ENCODE measurements at places on chromosomes 3 and 15.

GRCh38 chr3:122246199-122246598 lies 62.7 kb downstream of the CASR start:
- no peak for DNase-seq

- DNase-seq = no peak
Measured at GRCh38 chr3:170840291-170840859, 29.6 kb downstream of the RPL22L1 start.

DNA sequence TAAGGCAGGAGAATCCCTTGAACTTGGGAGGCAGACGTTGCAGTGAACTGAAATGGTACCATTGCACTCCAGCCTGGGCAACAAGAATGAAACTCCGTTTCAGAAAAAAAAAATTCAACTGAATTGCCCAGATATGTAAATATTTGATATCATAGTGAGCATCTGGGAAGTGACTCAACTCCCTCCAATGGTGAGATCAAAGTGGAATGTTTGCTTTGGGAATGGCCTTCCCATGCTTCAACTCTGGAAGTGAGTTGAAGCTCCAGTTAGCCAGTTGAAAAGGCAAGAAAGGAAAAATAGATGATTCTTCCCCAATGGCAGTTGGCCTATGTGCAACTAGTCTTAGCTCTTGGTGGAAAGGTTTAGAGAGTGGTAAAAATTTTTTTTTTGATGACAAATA lies 131.6 kb upstream of the CMC1 start:
- DNase-seq = no peak

DNA sequence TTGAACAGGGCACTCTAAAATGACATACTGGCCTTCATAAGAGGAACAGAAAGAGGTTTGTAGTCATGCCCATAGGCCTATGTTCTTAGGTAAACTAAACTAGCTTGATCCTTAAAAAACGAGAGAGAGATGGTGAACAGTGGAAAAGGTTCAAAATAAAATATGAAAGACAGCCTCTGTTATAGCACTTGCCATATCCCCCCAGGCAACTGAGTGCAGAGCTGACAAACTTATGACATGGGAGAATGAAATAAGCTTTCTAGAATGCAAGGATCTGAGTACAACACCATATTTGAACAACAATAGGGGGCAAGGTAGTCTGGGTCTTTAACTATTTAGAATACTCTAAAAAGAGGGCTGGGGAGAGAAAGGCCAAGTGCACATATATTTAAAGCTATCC lies 700.6 kb upstream of the CFAP20DC start:
- DNase-seq = no peak

- DNase-seq = no peak
Measured at GRCh38 chr3:75327453-75327852, 336.7 kb upstream of the FRG2C start.

DNA sequence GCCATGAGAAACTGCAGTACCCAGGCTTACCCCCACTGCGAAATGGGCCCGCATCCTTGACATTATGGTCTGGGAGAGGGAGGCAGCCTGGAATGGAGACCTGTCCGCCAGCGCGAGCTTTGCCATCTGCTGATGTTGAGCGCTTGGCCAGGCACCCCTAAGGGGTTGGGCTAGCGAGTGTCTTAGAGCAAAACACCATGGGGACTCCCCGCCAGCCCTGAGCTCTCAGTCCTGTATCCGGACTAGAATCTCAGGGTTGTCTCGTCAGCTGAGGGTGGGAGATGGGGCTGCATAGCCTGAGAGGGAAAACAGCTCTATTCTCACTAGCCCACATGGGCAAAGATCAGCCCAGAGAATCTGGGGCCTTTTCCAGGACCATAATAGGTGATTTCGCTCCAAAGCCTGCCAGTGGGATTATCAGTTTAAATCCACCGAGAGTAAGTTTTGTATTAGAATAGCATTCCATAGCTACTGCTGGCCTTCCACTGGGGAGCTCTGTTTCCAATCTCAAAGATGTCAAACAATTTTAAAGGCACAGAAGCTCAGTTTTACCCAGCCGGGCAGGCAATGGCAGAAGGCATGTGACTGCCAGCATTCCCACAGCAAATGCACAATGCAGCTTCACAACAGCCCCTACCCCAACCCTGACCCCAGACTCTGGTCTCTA lies 167.5 kb upstream of the TPM1 start:
- peak; percentile 69 for DNase-seq

DNA sequence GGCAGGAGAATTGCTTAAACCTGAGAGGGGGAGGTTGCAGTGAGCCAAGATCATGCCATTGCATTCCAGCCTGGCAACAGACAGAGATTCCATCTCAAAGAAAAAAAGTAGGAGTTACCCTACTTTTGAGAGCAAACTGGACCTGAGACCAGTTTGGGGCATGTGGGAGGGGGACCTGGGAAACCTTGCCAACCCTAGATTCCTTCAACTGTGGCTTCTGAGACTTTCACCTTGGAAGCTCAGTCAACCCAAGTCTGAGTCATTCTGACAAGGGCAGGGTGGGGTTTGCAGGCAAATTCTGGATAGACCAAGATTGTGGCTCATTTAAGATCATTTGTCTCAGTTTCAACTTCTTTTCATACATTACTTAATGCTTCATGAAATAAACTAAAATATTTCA lies 23.8 kb upstream of the SIAH2 start:
- DNase-seq = no peak

GRCh38 chr3:114299421-114299820 lies 5.6 kb downstream of the TIGIT start:
- DNase-seq = no peak

- no peak for DNase-seq
Measured at GRCh38 chr15:40028853-40029252, 10.1 kb downstream of the SRP14 start.

- no peak for DNase-seq
Measured at GRCh38 chr3:10470120-10471053, 35.0 kb downstream of the ATP2B2 start.

DNA sequence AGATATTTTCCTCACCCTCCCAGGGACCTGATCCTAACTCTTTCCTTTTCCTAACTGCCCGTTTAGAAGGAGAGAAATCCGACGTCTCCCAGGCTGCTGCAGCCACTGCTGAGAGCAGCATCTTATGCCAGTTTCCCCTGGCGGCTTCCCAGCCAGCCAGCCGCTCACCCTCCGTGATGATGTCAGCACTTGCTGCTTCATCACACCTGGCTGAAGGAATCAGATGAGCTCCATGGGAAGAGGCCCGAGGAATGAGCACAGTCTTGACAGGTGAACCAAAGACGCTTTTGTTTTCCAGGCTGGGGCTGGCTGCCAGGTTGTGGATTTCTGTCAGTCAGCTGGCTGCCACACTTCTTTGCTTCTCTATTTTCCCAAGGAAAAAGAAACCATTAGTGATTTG lies 445.1 kb upstream of the RBMS3 start:
- no peak for DNase-seq

GRCh38 chr3:184836090-184836822 lies 24.3 kb downstream of the VPS8 start:
- DNase-seq = no peak

DNA sequence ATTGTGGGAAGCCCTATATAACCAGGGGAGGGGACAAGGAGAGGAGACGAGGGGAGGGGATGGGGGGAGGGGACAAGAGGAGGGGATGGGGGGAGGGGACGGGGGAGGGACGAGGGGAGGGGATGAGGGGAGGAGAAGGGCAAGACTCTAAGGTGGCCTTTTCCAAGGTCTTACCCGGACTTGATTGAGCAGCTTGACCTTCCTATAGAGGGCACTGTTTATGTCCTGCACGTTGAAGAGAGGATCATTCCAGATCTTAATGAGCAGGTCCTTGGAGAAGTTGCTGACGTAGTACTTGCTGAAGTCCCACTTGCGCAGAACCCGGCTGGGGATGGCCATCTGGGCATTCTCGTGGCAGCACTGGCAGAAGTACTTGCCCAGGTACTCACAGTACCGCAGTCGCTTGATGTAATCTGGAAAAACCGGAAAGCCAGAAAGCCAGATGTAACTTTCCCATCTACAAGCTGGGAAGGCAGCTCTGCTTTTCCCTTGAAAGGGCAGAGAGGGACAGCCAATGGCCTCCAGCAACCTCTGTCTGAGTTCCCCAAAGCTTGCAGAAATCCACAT lies 55.7 kb downstream of the RUBCN start:
- DNase-seq = no peak

- DNase-seq = no peak
Measured at GRCh38 chr3:38125305-38126120, 11.4 kb downstream of the ACAA1 start.

DNA sequence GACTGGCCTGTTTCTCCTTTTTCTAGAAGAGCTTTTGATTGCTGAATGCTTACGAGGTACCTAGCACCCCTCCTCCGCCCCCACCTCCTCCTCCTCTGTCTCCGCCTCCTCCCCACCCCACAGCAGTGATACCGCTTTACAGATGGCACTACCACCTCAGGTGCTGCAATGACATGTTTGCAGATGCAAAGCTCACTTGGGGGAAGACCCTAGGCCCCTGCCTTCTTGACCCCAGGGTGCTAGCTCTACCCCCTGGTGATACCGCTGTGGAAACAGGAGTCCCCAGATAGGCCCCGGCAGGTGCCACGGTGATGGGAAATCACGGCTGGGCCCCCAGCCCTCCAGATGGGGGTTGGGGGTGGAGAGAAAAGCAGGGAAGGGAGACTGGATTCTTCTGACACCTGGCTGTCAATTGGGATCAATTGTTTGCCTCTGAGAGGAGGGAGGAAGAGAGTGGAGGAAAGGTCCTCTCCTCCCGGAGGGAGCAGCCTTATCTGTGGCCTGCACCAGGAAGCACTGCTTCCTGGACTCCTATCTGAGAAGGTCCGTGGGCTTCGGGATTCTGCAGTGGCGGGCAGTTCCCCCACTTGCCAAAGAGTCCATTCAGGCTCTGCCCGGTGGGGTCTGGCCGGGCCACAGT lies 37.6 kb downstream of the DNASE1L3 start:
- DNase-seq = no peak

GRCh38 chr3:126934031-126934531 lies 48.8 kb upstream of the PLXNA1 start:
- no peak for DNase-seq

- DNase-seq = no peak
Measured at GRCh38 chr3:63798949-63799348, 20.1 kb upstream of the C3orf49 start.

DNA sequence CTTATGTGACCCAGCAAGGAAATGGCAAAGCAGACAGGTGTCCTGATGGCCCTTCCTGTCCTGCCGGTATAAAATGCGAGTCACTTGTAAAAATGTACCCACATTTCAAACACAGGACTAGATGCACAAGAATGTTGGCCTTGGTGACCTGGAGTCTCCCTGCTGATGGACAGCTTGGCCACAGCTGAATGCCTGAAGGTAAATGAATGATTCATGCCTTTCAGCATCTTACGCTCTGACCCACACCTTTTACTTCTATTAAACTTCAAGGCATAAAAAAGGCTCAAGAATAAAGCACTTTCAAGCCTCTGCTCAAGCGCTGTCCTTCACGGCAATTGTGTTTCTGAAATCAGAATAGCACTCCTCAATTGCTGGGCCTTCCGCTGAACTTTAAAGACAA lies 228.0 kb upstream of the SLCO3A1 start:
- DNase-seq = no peak

DNA sequence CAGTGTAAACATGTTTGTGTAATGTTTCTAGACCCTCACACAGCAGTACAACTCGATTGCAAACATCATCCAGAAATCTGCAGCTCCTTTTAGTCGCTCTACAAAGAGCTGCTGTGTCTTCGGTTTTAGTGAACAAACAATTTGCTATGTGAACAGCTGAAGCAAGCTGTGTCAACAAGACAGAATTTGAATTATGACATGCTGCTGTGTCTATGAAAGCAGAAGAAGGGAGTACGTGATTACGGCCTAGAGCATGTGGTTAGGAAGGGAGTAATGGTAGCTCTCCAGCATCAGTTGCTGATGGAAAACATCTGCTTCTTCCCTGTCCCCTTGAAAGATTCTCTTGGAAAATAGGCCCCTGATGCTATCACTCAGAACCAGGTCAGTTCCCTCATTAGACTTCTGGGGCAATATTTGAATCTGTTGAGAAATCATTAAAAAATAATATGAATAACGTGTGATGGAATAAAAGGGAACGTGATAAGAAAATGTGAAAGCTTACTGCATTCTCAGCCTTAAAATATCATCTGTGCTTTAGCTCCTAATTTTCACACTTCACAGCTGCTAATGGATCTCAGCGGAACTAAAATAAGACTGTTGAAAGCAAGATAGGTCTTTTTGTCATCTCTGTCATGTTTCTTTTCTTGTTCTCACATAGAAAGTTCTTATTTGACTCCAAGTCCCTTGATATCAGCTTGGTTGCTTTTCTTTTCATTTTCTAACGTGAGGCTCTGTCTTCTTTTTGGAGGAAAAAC lies 891.5 kb downstream of the ROBO2 start:
- no peak for DNase-seq

GRCh38 chr3:121895736-121896135 lies 1.5 kb downstream of the SLC15A2 start:
- no peak for DNase-seq

- peak; percentile 76 for DNase-seq
Measured at GRCh38 chr3:50503504-50504342, at the start of gene CACNA2D2. TSS of gene CACNA2D2 (minus strand) at chr3:50503634. CDS start at chr3:50503423, 211 bp downstream.

GRCh38 chr15:82137261-82137660 lies 91.4 kb upstream of the MEX3B start:
- no peak for DNase-seq

DNA sequence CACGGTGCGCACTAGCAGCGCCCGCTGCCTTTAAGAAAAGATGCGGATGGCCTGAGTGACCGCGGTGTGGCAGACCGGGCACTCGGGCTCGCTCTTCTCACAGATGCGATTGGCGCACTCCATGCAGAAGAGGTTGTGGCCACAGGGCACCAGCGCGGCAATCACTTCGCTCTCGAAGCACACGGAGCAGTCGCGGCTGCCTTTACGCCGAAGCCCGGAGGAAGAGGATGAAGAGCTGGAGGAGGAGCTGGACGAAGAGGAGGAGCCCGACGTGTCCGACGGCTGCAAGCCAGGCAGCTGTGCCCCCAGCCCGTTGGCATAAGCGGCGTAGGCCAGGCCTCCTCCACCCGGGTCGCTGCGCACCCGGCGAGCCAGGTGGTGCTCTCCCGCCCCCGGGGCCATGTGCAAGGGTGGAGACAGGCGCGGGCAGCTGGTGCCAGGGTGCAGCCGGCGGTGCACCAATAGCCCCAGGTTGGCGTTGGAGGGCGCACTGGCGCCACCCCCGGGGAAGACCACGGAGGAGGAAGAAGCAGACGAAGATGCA lies 2.6 kb downstream of the MEX3B start:
- DNase-seq = no peak

DNA sequence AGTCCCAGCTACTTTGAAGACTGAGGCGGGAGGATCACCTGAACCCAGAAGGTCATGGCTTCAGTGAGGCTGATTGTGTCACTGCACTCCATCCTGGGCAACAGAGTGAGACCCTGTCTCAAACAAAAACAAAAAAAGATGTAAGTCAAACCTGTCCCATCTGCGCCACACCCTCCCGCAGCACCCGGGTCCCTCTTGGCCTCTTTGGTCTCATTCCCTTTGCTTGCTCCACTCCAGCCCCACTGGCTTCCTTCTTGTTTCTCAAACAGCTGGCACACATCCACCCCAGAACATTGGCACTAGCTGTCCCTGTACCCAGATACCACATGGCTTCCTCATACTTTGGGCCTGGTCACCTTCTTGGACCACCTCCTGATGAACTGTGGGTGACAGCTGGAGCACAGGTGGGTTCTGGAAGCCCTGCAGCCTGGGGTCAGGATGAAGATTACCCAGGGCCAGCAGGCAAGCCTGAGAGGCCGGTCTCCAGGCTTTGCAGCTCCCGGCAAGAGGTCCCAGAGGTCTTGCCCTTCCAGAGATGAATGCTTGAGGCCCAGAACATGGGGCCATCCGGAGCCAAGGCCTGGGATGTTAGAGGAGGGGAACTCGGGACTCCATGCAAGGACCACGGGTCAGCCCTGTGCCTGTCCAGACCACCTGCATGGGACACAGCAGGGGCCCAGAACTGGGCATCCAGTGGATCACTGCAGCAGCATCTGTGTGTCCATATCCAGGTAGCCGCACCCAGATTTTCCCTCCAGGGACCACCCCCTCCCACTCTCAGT lies 10.9 kb upstream of the GATA2 start:
- DNase-seq = no peak

Data from cerebellar cortex (tissue), 1 donor.